ENCODE measurements at places on chromosomes 12 and 14.

GRCh38 chr12:121059031-121059898, 20.2 kb upstream of the OASL start:
- no peak for DNase-seq

DNA sequence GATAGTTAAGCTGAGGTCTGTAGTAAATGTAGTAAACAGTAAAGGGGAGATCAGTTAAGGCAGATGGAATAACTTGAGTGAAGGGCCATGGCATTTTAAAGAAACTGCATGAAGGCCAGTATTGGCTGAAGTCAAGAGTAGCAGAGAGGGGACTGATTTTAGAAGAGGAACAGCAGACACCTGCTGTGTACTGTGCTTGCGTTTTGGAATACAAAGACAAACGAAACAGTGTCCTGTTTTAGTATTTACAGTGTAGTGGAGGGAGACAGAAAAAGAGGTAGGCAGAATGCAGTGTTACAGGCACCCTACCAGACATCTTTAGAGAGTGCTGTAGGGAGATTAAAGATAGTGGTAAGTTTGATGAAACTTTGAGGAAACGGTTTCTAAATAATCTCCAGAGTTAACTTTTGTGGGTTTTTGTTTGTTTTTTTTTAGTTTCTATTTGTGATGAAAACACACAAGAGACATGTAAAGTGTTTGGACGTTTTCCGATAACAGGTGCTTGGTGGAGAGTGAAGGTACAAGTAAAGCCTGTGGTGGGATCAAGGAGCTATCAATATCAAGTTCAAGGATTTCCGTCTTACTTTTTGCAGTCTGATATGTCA, 2.1 kb downstream of the HELB start:
- no peak for DNase-seq

- peak; percentile 16 for DNase-seq
Observed at GRCh38 chr12:102300824-102301461, 103.3 kb upstream of the PMCH start.

GRCh38 chr12:5827591-5827990, 117.5 kb downstream of the ANO2 start:
- DNase-seq, result no peak

GRCh38 chr12:87779858-87780498, 249.2 kb downstream of the C12orf50 start:
- no peak for DNase-seq

GRCh38 chr12:104201238-104202001, 14.2 kb upstream of the TXNRD1 start:
- DNase-seq, result peak; percentile 50
